ENCODE measurements at places on chromosomes 16 and 17.

- H3K36me3 ChIP-seq = no peaks in the 10 kb centered on the region
- H3K27ac ChIP-seq = no peak overlapping the region
- no peaks in the 10 kb centered on the region for H3K4me1 ChIP-seq
- no peaks in the 10 kb centered on the region for H3K27me3 ChIP-seq
These were observed 43.5 kb downstream of the ZDHHC7 start for GRCh38 chr16:84967828-84968227.

GRCh38 chr17:42997390-42997983 lies 732 bp upstream of the RPL27 start:
- H3K4me3 ChIP-seq = no peak overlapping the region
- H3K4me1 ChIP-seq = peaks cover 22% of the 10 kb centered on the region
- peak overlapping the region; percentile 48 for H3K27ac ChIP-seq
- DNase-seq = no peak

DNA sequence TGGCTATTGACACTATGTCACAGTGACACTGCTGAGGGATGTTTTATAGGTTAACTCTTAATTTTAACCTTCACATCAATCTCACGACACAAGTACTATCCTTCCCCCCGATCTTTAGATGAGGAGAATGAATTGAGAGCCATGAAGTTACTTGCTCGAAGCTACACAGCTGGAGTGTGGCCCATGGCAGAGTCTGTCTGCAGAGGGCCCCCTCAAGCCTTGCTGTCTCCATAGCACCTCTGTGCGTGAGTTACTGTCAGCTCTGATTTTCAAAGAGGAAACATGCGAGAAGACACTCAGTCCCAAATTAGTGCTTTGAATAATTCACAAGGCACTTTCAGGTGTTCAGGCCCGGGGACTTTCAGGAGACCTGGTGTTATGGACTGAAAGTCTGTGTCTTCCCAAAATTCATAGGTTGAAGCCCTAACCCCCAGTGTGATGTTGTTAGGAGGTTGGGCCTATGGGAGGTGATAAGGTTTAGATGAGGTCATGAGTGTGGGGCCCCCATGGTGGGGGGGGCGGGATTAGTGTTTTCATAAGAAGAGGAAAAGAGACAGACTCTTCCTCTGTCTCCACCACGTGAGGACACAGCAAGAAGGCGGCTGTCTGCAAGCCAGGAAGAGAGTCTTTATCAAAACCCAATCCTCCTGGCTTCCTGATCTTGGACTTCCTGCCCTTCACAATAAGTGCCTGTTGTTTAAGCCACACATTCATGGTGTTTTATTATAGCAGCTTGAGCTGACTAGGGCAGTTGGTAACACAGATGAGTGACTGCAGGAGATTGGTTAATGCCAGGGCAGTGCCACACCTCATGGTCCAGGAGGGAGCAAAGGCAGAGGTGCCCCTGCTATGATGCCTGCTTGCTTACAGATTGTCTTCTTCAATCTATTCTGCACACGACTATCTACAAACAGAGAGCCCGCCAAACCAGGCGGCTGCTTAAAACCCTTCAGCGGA lies 281.8 kb downstream of the HAPSTR1 start:
- no peak overlapping the region for H3K4me3 ChIP-seq
- H3K4me1 ChIP-seq = no peaks in the 10 kb centered on the region
- H3K27ac ChIP-seq = no peak overlapping the region

- no peaks in the 10 kb centered on the region for H3K36me3 ChIP-seq
- H3K4me1 ChIP-seq = no peaks in the 10 kb centered on the region
These were observed 114.0 kb downstream of the C16orf95 start for GRCh38 chr16:87203060-87203656.

- no peaks in the 10 kb centered on the region for H3K27me3 ChIP-seq
- no peak overlapping the region for H3K27ac ChIP-seq
- no peak overlapping the region for H3K4me3 ChIP-seq
These were observed 654.3 kb upstream of the KIF2B start for GRCh38 chr17:53168413-53168812.

Measured in CD8-positive, alpha-beta memory T cell (primary cell).